PC-3 (cell line): ENCODE measurements at places on chromosomes 6 and 20. TPM values are rescaled to one million over a fixed set of nuclear protein-coding genes. Genes with fewer than 3 reads are reported as not detected.
A peak's percentile ranks its signal among the peaks of the same experiment; 100 is the strongest.

The CGA gene
- total RNA-seq: not detected in 2 replicates

DNA sequence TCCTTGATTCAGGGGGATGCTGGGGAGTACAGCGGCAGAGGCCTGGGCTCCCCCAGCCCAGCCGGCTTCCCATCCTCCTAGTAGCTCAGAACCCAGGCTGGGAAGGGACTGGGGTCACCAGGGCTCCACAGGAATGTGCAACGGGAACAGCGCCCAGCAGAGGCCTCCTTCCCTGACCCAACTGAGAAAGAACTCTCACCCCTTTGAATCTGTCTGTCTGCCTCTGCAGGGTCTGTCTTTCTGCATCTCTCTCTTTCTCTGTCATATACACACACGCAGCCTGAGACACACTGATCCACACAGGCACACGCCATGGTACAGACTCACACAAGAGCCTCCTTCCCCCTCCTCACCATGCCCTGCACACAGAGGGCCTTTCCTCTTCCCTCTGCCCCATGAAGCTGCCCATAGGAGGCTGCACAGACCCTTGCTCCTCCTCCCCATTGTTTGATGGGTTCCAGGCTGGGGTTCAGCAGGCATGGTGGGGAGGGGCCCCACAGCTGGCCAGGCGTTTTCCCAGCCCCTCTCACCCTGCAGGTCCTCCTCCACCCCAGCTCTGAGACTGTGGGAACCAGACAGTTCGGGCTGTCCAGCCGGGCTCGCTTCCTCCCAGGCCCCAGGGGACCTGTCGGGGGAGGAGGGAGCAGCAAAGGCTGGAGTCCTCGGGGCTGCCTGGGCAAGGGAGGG lies 2.8 kb downstream of the FOXS1 start:
- no peaks in the 10 kb centered on the region for H3K36me3 ChIP-seq
- peak; percentile 25 for DNase-seq
- H3K4me3 ChIP-seq: no peak overlapping the region
- no peaks in the 10 kb centered on the region for H3K27me3 ChIP-seq
- peaks cover 19% of the 10 kb centered on the region for H3K4me1 ChIP-seq
- H3K27ac ChIP-seq: peak overlapping the region; percentile 17; the same call in 1 of the 2 replicates

GRCh38 chr6:159067334-159067733 lies 22.5 kb upstream of the TAGAP start:
- no peak overlapping the region for H3K4me3 ChIP-seq
- DNase-seq: peak; percentile 10
- H3K27me3 ChIP-seq: peaks cover 88% of the 10 kb centered on the region
- H3K4me1 ChIP-seq: no peaks in the 10 kb centered on the region
- no peaks in the 10 kb centered on the region for H3K36me3 ChIP-seq
- H3K27ac ChIP-seq: no peak overlapping the region

- no peak overlapping the region for H3K4me3 ChIP-seq
- H3K4me1 ChIP-seq: no peaks in the 10 kb centered on the region
- no peaks in the 10 kb centered on the region for H3K36me3 ChIP-seq
- no peak overlapping the region for H3K27ac ChIP-seq
- no peaks in the 10 kb centered on the region for H3K27me3 ChIP-seq
These were observed 52.0 kb downstream of the NHLRC1 start for GRCh38 chr6:18070486-18070885.

DNA sequence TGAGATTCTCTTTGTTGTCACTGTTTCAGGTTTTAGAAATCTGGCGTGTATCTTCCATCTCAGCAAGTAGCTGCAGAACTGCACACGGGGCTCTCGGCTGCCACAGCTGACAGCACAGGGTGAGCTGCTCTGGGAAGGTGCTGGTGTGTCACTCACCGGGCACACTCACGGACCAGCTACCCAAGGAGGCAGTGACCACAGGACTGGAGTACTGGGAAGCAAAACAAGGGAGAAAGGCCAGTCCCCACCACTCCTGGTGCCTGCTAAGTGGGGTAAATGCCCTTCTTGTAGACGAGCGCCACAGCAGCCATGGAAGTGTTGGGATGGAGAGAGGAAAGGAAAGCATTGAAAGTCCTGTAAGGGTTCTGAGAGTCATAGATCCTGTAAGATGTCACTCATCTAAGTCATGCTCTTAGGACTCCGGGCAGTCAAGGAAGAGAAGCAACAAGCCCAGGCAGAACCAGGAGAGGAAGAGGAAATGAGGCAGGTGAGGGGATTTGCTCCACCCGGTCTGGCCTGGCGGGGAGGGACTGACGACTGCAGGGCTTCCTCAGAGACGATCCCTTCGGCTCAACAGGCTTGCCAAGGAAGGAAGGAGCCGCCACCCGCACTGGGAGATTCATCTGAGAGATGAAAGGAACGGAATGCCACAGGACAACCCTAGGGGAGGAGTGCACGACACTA lies 48.1 kb downstream of the PRDM1 start:
- no peaks in the 10 kb centered on the region for H3K27me3 ChIP-seq
- peaks cover 38% of the 10 kb centered on the region for H3K4me1 ChIP-seq
- no peaks in the 10 kb centered on the region for H3K36me3 ChIP-seq
- H3K4me3 ChIP-seq: peak overlapping the region; percentile 54

DNA sequence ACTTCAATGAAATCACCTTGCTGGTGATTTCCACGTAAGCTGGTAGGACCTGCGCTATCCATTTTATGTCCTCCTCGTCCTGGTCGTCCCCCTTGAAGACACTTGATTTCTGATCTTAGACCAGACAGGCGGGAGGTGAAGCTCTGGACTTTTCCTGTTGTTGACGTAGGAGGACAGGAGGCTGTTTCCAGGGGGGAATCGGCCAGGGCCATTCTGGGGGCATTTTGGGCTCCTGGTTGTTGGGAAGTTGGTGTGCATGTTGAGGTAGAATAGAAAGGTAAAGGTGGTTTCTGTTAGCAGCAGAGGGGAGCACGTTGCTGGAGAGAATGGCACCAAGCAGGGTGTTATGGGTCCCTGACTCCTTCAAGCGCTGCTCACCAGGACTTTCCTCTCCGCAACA lies 56.0 kb downstream of the GMPR start:
- H3K27me3 ChIP-seq: no peaks in the 10 kb centered on the region
- no peak for DNase-seq
- no peak overlapping the region for H3K4me3 ChIP-seq
- H3K27ac ChIP-seq: no peak overlapping the region

The TNFAIP3 gene
- 21.9 TPM in 2 replicates for total RNA-seq

The MCHR2 gene
- not detected in 2 replicates for total RNA-seq

DNA sequence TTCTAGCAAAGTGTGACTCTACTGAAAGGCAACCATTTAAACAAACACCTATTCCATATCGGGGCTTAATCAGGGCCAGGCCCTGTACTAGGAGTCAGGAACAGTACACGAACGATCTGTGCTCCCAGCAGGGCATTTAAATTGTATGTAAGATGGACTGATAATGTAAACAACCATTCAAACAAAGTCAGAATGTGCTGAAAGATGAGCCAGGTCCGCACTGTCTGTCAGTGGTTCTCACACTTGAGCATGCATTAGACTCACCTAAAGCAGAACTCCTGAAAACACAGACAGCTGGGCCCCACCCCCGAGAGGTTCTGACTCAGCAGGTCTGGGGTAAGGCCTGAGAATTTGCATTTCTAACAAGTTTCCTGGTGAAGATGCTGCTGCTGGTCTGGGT lies 81.6 kb downstream of the PXDC1 start:
- peaks cover 4% of the 10 kb centered on the region; the same call in 1 of the 2 replicates for H3K4me1 ChIP-seq
- no peaks in the 10 kb centered on the region for H3K27me3 ChIP-seq
- no peak overlapping the region for H3K4me3 ChIP-seq
- no peaks in the 10 kb centered on the region for H3K36me3 ChIP-seq
- no peak for DNase-seq

DNA sequence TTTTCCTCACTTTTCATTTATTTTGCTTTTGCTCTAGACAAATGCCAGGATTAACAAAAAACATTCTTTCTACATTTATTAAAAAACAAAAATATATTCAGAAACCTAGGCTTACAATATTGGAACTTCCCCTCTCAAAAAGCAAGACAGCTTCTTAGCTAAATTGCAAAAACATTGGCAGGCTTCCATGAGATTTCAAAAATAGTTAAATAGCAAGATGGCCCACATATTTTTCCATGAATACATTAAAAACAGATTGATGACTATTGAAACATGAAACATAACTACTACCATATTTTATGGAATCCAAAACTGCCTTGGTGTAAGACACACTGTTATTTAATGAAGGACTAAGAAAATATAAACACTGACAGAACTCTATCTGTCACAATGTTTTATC lies 92.0 kb downstream of the LY86 start:
- peaks cover 17% of the 10 kb centered on the region for H3K4me1 ChIP-seq
- no peaks in the 10 kb centered on the region for H3K27me3 ChIP-seq
- no peak overlapping the region for H3K4me3 ChIP-seq
- H3K36me3 ChIP-seq: no peaks in the 10 kb centered on the region
- DNase-seq: no peak

DNA sequence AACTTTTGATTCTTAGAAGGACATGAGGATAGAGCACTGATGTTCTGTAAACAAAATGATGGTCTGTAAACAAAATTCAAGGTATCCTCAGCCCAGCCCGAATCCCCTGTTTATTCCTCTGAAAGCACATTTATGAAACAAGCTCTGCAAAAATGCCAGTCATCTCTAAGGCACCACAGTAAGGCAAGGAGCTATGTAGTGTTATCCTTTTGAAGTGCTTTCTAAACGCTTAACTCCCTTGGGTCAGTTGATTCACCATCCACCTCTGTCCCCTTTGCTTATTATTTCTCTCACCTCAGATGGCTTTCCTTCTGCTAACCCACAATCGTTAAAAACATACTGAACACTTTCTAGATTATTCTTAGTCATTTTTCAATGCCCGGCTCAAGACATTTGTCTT lies 93.8 kb downstream of the ATXN1 start:
- H3K36me3 ChIP-seq: no peaks in the 10 kb centered on the region
- no peak for DNase-seq
- H3K27ac ChIP-seq: no peak overlapping the region
- no peak overlapping the region for H3K4me3 ChIP-seq

DNA sequence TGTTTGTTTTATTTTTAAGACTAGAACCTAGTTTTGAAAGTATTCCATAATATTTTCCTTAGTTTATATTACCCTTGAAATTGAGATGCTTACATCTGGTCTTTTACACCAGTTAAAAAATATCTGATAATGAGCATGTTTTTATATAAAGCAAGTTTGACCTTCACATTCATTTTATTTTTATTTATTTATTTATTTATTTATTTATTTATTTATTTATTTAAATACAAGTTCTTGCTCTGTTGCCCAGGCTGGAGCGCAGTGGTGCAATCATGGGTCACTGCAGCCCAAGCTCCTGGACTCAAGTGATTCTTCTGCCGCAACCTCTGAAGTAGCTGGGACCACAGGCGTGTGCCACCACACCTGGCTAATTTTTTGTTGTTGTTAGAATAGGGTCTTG lies 52.8 kb upstream of the ADIG start:
- DNase-seq: no peak
- H3K36me3 ChIP-seq: peaks cover 34% of the 10 kb centered on the region; the same call in 1 of the 2 replicates
- peaks cover 9% of the 10 kb centered on the region; the same call in 1 of the 2 replicates for H3K4me1 ChIP-seq
- no peak overlapping the region for H3K4me3 ChIP-seq
- no peaks in the 10 kb centered on the region for H3K27me3 ChIP-seq

DNA sequence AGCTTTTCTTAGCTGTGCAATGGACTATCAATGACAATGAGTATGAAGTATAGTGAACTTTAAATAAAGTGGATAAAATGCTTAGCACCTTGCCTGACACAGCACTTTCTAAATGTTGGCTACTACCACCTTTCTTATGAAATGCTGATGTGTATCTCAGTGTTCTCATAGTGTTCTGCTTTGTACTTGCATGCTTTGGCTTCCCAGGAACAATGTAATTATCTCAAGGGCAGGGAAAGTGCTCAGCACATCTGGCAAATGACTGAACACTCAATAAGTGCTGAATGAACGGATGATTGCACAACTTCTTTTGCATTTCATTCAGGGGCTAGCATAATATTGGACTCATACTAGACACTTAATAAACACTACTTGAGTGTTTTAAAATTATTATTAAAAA lies 28.2 kb upstream of the NOX3 start:
- no peaks in the 10 kb centered on the region for H3K4me1 ChIP-seq
- no peaks in the 10 kb centered on the region for H3K27me3 ChIP-seq
- no peaks in the 10 kb centered on the region for H3K36me3 ChIP-seq
- no peak overlapping the region for H3K4me3 ChIP-seq

GRCh38 chr20:40280616-40281015 lies 408.4 kb downstream of the MAFB start:
- no peak overlapping the region for H3K4me3 ChIP-seq
- DNase-seq: no peak
- no peak overlapping the region for H3K27ac ChIP-seq
- no peaks in the 10 kb centered on the region for H3K27me3 ChIP-seq
- H3K4me1 ChIP-seq: no peaks in the 10 kb centered on the region
- no peaks in the 10 kb centered on the region for H3K36me3 ChIP-seq

The ABHD16B gene
- total RNA-seq: not detected in 2 replicates

DNA sequence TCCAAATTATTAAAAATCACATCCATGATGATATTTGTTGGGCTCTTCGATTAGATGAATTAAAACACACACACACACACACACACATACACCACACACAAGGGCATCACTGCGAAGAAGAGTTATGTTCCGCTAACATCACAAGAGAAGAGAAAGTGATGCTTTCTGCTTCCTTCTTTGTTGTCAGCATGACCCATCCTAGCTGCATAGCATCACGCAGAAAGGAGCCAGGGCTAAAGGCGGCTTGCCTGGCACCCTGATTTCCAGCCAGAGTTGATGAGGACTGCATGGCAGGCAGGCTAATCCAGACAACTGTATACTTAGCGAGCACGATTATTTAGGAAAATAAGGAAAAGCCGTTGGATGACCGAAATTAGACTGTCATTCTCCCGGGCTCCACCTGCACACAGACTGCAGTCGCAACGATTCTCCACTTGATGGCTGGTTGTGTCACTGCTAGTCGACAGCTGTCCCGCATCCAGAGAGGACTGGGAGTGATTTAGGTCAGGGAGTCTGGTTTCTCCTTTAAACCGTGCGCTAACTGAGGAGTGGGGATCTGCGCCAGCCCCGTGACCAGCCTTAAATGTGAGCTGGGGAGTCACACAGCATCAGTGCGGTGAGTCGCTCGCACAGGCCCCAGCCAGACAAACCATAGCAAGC lies 70.6 kb upstream of the SOX4 start:
- no peaks in the 10 kb centered on the region for H3K27me3 ChIP-seq
- H3K27ac ChIP-seq: no peak overlapping the region
- H3K4me1 ChIP-seq: no peaks in the 10 kb centered on the region
- DNase-seq: peak; percentile 30

The CTCFL gene
- total RNA-seq: not detected in 2 replicates

The CDC25B gene
- total RNA-seq: 89.7 and 106 TPM in 2 replicates

- no peak overlapping the region for H3K27ac ChIP-seq
- no peaks in the 10 kb centered on the region for H3K36me3 ChIP-seq
- H3K4me3 ChIP-seq: no peak overlapping the region
- no peaks in the 10 kb centered on the region; the same call in none of the 2 replicates for H3K27me3 ChIP-seq
These were observed 17.2 kb downstream of the COL19A1 start for GRCh38 chr6:69883551-69883950.

DNA sequence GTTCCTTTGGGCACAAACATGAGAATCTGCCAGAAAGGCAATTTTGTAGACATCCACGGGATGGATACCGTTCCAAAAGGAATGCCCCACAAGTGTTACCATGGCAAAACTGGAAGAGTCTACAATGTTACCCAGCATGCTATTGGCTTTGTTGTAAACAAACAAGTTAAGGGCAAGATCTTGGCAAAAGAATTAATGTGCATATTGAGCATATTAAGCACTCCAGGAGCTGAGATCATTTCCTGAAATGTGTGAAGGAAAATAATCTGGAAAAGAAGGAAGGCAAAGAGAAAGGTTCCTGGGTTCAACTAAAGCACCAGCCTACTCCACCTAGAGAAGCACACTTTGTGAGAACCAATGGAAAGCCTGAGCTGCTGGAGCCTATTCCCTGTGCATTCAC lies 103.9 kb upstream of the ARG1 start:
- DNase-seq: no peak
- no peak overlapping the region for H3K4me3 ChIP-seq
- H3K27me3 ChIP-seq: no peaks in the 10 kb centered on the region
